ENCODE measurements at places on chromosomes 4 and X.

DNA sequence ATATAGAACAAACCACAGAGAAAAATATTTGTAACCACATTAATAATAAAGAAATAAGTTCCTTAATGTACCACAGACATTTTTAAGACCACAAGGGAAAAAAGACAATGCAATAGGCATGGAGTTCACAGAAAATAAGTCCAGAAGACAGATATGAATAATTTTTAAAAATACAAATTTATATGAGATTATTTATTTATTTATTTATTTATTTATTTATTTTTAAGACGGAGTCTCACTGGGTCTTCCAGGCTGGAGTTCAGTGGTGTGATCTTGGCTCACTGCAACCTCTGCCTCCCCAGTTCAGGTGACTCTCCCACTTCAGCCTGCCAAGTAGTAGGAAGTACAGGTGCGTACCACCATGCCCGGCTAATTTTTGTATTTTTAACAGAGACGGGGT is 53.7 kb downstream of the THAP9 start:
- DNase-seq = no peak

DNA sequence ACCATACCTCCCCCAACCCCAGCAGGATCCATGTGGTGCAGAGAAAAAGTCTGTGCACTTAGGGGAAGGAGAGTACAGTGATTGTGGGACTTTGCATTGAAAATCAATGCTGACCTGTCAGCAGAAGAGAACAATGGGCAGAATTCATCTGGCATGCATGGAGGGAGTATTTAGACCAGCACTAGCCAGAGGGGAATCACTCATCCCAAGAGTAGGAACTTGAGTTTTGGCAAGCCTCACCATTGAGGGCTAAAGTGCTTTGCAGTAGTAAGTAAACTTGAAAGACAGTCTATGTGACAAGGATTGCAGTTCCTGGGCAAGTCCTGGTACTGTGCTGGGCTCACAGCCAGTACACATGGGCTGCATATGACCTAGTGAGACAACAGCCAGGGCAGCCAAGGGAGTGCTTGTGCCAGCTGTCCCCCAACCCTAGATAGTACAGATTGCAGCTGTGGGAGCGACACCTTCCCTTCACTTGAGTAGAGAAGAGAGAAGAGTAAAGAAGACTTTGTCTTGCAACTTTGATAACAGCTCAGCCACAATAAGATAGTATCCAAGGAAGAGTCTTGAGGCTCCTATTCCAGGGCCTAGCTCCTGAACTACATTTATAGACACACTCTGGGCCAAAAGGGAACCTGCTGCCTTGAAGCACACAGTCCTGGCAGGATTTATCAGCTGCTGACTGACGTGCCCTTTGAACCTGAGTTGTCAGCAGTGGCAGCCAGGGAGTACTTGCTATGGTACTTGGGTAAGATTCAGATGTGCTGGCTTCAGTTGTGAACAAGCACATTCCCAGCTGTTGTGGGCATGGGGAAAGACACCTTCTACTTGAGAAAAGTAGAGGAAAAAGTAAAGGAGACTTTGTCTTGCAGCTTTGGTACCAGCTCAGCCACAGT is 48.7 kb downstream of the HDX start:
- no peak for DNase-seq

- DNase-seq = no peak
Observed at GRCh38 chr4:76795243-76795642, 102.7 kb downstream of the SOWAHB start.

GRCh38 chr4:180134091-180134866 is 2108.9 kb upstream of the TENM3 start:
- DNase-seq = no peak

- DNase-seq = no peak
Observed at GRCh38 chr4:158553364-158553763, 31.7 kb downstream of the RXFP1 start.

DNA sequence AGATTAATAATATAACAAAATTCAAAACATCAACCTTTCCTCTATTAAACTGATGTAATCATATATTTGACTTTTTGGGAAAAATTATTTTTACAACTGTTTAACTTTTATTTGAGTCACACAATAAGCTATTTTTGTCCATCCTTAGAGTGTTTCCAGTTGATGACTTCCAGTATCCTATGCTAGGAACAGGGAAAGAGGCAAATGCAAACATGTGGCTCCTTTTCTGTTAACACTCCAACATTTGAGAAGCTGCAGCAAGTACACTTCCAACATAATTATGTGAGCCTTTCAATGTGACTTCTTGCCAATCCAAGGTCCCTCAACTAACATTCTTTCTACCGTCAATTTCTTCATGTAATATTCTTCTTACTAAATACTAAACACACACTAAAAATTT is 117.7 kb downstream of the PPA2 start:
- DNase-seq = no peak

DNA sequence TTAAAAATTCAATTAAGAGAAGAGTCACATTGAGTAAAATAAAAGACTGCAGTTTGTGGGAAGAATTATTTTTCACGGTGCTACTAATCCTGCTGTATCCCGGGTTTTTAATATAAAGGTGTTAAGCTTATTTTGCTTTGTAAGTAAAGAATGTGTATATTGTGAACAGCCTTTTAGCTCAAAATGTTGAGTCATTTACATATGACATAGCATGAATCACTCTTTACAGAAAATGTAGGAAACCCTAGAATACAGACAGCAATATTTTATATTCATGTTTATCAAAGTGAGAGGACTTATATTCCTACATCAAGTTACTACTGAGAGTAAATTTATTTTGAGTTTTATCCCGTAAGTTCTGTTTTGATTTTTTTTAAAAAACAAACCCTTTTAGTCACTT is 39.7 kb downstream of the IRS4 start:
- no peak for DNase-seq

DNA sequence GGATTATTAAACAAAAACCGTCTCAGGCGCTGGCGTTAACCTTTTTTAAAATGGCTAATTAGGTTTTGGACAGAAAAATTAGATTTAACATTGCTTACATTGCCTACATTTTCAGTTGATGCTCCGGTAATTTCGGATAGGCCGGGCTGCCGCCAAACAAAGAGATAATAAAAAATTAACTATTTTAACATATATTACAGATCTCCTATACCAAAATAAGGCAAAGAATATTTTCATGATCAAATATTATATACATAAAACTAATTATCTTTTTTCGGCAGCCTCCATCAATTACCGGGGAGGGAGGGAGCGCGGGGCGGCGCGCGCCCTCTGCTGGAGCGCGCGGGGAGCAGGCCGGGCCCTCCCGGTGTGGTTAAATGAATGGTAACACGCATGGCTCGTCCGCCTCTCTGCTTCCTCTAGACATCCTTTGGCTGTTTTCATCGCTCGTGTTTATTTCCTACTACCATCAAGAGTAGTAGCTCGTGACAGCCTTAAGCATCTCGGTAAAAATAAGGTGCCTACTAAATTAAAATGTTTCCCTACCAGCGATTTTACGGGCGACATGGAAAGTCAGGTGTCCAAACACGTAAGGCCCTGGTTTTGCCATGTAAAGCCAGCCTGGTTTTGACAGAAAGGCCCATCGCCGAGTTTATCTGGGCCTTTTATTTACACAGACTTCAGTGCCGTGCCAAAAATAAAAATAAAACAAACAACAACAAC is 52.4 kb upstream of the TMEM33 start:
- no peak for DNase-seq

DNA sequence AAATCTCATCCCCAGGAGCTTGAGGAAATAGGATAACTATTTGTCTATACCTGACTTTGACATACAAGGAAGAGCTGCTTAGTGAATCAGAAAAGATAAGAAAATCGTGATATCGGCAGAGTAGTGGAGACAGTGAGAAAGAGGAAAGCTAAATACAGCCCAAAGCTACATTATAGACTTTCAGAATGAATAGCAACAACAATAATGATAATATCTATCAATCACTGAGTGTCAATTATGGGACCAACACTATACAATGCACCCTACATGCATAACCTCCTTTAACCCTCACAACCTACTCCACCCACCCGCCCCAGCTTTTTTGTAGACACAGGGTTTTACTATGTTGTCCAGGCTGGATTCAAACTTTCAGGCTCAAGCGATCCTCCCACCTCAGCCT is 205.1 kb downstream of the PPP3CA start:
- no peak for DNase-seq

GRCh38 chr4:83062739-83063138 is 27.8 kb downstream of the COPS4 start:
- DNase-seq = no peak
